Fibroblast of gingiva (primary cell): ENCODE measurements at places on chromosomes 1 and 21.

DNA sequence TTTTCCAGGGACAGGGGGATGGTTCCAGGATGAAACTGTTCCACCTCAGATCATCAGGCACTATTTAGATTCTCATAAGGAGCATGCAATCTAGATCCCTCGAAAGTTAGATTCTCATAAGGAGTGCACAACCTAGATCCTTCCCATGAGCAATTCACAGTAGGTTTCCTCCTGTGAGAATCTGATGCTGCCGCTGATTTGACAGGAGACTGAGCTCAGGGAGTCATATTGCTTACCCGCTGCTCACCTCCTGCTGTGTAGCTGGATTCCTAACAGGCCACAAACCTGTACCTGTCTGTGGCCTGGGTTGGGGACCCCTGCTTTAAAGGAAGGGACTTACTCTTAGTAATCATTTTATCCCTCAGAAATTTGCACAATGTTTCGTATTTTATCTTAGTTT is 9.3 kb downstream of the CTH start:
- no peak for DNase-seq

GRCh38 chr1:12402159-12402673 is 172.4 kb downstream of the VPS13D start:
- DNase-seq = no peak

- DNase-seq = peak; percentile 85
These were observed 20.0 kb upstream of the BCAR3 start for GRCh38 chr1:93701629-93702028.

DNA sequence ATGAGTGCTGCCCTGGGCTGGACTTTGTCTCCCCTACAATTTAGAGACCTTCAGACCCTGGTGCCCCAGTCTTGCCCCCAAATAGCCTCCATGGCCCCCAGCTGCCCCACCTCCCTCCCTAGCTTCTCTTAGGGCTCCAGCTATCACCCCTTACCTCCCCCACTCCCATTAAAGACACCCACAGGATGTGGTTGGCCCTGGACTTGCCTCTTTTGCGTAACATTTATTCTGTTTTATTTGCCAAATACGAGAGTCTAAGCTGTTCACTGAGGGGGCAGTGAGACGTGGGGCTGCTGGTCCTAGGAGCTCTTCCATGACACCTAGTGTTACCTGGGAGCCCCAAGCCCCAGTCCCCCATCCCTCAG is 4.5 kb downstream of the ZC3H12A start:
- peak; percentile 34 for DNase-seq

DNA sequence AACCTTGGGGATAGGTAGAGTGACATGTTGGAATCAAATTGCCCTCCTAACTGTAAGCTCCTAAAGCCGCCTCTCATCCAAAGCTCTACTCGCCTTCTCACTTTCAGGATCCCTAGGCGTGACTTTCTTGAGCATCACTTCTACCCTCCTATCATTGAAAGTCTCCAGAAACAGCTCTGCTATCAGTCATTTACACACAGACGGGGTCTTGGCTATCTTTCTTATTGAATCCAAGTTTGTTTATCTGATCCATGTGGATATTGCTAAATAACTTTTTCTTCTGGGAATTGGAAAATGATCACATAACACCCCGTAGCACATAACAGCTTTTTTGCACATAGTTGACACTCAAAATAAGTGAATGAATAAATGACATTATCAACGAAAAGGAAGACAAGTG is 216.4 kb upstream of the KIAA0040 start:
- no peak for DNase-seq

GRCh38 chr1:22280526-22280925 is 137.6 kb upstream of the WNT4 start:
- no peak for DNase-seq

GRCh38 chr1:232335261-232335660 is 294.7 kb downstream of the SIPA1L2 start:
- no peak for DNase-seq

DNA sequence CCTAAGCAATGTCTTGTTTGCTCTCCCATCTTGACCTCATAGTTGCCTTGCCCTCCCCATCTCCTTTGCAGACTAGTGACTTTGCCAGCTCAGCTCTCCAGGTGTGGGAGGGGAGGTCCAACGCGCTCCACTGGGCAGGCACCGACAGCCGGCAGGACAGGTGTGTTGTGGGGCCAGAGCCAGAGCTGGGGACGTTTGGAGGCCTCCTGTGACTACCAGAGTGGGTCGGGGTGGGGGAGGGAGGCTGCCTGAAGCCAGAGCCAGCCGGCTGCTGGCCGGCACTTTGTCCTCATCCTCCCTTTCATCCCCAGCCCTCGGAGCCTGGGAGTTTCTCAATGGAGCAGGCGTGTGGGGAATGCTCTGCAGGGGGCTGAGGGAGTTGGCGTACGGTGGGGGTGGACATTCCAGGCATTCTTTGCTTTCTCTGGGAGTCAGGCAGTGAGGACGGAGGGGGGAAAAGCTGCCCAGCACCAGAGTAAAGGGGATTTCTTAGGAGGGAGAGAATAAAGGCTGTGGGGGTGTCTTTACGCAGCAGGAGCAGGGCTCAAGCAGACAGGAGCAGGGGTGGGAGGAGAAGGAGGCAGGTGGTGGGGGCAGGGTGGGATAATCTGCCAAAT is 20.2 kb downstream of the NUAK2 start:
- DNase-seq = peak; percentile 94

- no peak for DNase-seq
These were observed 659.9 kb downstream of the KCNT2 start for GRCh38 chr1:195948123-195948895.
